ENCODE measurements at places on chromosomes 13 and 19. TPM values are rescaled to one million over a fixed set of nuclear protein-coding genes. Genes with fewer than 3 reads are reported as not detected.
A peak's percentile ranks its signal among the peaks of the same experiment; 100 is the strongest.

GRCh38 chr13:27081893-27082679 lies 89.5 kb downstream of the USP12 start:
- no peak for DNase-seq

GRCh38 chr19:43752287-43752875 lies 2.4 kb downstream of the SMG9 start:
- no peak for DNase-seq

SHISA7 gene
- not detected for total RNA-seq

- peak; percentile 98 for DNase-seq
Observed at GRCh38 chr19:35648017-35648961, at the start of gene COX6B1. COX6B1 (plus strand) TSS chr19:35648323; CDS start chr19:35651244, 2,921 bp downstream.

- DNase-seq, result no peak
Observed at GRCh38 chr13:74018062-74018431, 116.2 kb downstream of the KLF12 start.

ZNF728 gene
- total RNA-seq, result not detected

- DNase-seq, result peak; percentile 34
Observed at GRCh38 chr19:57830071-57830602, at the start of gene ZNF587B. ZNF587B (plus strand) TSS chr19:57830299; CDS start chr19:57830529, 230 bp downstream.

GRCh38 chr19:49871349-49871985 lies 4.1 kb upstream of the PNKP start:
- no peak for DNase-seq

FIZ1 gene
- 5.5 TPM for total RNA-seq

ALG11 gene
- 29.8 TPM for total RNA-seq

GRCh38 chr13:106492588-106493475 lies 42.6 kb downstream of the EFNB2 start:
- peak; percentile 11 for DNase-seq

GGN gene
- total RNA-seq, result 0.17 TPM

ZGLP1 gene
- 1.6 TPM for total RNA-seq

SRRM5 gene
- total RNA-seq, result 0.25 TPM

ARGLU1 gene
- total RNA-seq, result 146 TPM

FAM216B gene
- not detected for total RNA-seq

DNA sequence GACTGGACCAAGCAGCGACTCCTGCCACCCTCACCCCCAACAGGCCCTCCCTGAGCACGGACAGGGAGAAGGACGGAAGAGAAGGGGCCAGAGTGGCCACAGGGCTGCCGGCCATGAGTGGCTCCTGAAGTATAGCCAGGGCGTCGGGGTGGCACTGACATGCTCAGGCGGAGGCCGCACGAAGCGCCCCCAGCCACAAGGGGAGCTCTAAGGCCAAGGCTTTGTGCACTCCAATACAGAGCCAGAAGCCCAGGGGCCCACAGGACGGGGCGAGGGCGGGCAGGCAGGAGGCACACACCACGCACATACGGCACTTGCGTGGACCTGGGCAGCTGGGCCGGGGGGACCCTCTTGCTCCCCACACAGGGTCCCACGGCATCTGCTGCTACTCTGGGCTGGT lies 52.0 kb downstream of the KLF2 start:
- DNase-seq, result no peak

PTPRH gene
- total RNA-seq, result not detected

DNA sequence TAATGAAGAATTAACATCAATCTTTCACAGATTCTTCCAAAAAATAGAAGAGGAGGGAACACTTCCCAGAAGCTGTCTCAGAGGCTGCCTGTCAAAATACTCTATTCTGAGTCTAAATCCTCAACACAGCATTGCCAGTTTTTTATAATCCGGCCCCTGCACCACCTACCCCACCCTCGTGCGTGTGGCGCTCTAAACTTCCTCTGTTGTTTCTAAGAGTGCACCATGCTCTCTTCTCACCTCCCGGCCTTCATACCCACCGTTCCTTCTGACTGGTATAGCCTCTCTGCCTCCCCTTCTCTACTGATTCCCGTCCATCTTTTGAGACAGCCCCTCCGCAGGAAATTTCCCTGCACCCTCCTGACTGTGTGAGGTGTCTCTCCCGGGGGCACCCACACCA lies 136.8 kb downstream of the KATNAL1 start:
- DNase-seq, result no peak

GRCh38 chr13:114070098-114070799 lies 62.2 kb downstream of the RASA3 start:
- DNase-seq, result no peak

RDH8 gene
- total RNA-seq, result not detected

CGB8 gene
- total RNA-seq, result not detected

PLPP2 gene
- total RNA-seq, result 0.64 TPM

DNA sequence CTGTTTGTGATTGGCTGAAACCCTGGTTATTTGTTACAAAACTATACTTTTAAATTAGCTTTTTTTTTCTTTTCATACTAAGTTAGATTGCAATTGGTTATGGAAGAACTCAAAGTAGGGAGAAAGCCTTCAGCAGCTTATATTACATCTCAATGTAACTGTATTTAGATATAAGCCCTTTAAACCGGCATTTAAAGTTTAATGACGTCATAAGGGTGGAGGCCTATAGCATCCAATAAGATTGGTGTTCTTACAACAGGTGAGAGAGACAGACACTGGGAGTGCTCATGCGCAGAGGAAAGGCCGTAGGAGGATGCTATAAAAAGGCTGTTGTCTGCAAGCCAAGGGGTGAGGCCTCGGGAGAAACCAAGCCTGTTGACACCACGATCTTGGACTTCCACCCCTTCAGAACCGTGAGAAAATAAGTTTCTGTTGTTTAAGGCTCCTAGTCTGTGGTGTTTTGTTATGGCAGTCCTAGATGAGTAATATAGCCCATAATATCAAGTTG lies 1198.8 kb upstream of the SPRY2 start:
- no peak for DNase-seq

DNA sequence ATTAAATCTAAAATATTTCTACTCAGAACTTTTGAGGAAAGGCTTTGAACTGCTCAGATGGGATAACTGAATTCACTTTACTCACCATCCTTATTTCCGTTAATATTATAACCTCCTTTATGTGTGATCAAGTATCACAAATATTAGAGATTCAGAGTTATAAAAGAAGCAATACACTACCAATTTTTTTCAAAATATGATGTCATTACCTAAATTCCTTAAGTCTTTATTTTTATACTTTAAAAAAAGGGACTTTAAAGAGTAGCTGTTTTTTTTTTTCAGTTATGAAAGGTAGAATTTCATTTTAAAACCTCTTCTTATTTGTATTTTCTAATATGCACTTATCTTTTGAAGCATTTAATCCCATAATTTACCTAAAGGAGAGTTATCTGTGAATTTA lies 239.5 kb downstream of the DIAPH3 start:
- DNase-seq, result no peak

ERFL gene
- total RNA-seq, result 7.7 TPM

GRCh38 chr13:29515372-29515771 lies 80.1 kb downstream of the SLC7A1 start:
- no peak for DNase-seq

DNA sequence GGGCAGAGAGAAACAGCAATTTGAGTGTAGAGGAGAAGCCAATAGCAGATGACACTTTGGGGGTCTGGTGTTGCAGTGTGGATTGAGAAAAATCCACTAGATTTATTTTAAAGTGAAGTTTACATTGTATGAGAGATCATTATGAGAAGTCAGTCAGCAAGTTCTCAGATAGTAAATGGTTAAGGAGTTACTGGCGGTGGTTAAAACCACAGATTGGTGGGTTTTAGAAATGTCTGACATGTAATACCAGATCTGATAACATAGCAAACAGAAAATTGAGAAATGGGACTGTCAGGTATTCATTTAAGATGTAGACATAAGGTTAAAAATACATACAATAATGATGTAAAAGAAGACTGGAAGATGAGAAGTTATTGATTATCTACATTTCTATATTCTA lies 7.2 kb downstream of the ABHD13 start:
- DNase-seq, result no peak

DNA sequence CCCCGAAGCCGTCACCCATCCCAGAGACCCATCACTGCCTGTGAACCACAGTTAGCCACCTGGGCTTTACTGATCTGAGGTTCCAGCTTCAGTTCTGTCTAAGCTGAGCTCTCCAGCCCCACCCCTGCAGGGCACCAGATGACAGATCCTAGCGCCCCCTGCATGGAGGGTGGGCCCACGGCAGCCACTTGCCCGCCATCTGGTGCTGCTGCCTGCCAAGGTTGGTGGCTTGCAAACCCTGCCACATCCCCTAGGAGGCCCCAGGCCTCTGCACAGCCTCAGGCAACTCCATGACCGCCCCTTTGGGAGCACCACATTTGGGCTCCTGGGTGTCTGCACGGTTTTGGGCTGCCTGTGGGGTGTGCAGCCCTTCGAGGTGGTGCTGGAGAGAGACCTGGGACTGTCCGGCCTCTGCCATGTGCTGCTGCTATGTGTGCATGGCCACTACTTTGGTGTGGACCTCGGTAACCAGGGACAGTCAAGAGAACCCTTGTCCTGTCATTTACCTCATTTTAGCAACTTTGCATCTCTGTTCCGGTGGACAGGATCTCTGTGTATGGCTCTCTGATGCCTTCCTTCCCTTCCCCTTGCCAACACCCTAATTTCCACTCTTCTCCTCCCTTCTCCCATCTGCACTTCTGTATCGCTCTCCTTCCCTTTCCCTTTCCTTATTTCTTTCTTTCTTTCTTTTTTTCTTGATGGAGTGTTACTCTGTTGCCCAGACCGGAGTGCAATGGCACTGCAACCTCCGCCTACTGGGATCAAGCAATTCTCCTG lies 17.4 kb upstream of the SDHAF1 start:
- no peak for DNase-seq

DNA sequence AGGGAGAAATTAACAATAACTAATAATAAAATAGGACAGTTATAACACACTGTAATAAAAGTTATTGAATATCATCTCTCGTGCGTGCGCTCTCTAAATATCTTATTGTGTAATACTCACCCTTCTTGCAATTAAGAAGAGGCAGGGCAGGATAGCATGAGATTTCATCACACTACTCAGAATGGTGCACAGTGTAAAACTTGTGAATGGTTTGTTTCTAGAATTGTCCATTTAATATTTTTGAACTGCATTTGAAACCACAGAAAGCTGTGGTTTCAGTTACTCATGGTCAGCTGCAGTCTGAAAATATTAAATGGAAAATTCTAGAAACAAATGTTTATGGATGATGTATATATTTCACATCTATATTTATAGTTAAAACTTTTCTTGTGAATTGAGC lies 161.1 kb downstream of the DCT start:
- no peak for DNase-seq

DNA sequence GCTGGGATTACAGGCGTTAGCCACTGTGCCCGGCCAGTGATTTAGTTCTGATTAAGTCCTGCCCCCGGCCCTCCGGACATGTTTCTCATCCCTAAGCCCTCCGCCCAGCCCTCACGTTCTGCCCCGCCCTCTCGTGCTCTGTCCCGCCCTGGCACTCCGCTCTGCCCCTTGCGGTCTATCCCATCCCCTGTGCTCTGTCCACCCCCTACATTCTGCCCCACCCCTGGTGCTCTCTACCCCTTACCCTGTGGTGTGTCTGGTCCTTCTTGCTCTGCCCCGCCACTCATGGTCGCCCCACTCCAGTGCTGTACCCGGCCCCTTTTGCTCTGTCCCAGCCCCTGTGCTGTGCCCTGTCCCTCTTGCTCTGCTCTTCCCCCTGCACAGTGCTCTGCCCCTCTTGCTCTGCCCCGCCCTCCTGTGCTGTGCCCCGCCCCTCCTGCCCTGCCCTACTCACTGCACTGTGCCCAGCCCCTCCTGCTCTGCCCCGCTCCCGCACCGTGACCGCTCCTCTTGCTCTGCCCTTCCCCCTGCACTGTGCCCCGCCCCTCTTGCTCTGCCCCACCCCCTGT lies 3.0 kb downstream of the GTPBP3 start:
- peak; percentile 27 for DNase-seq

- no peak for DNase-seq
Observed at GRCh38 chr13:107034236-107034872, 466.4 kb upstream of the ARGLU1 start.

GRCh38 chr13:46647512-46648065 lies 94.6 kb downstream of the LRCH1 start:
- DNase-seq, result no peak

DNA sequence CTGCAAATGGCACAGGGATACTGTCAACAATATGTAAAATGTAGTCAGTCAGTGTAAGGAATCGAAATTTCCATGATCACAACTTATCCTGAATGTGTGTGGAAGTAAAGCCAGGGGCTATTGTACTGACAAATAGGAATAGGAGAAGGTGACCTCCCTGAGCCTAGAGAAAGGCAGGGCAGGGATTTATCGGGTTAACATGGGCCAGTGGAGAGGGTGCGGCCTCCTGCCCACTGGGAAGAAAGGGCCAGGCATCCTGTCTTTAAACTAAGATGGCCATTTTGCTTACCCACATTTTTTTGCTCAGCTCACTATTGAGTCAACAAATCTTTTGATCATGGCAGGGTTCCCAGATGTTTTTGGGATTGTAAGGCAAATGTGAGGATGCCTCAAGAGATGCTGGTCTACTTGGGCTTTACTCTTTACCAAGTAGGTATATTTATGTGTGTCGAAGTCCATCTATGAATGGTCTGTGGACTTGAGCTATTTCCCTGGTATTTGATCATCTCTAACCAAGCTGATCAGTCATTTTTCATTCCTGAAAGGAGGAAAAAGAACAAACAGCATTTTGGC lies 116.6 kb upstream of the RNF113B start:
- no peak for DNase-seq

DNA sequence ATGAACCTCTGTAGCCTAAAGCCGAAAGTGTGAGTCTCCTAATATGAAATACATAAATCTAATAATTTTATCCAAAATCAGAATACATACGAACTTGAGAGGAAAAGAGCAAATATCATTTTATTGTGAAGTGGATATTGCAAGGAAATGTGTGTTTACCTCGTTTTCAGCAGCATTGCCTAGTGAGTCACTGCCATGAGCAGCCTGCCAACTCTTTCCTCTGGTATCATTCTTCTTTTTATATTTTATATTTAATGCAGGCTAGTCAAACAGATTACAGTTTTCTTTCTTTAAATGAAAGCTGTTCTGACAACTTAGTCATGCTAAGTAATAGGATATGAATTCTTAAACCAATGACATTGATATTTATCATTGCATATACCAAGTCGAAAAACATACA lies 44.2 kb downstream of the EDNRB start:
- no peak for DNase-seq

DNA sequence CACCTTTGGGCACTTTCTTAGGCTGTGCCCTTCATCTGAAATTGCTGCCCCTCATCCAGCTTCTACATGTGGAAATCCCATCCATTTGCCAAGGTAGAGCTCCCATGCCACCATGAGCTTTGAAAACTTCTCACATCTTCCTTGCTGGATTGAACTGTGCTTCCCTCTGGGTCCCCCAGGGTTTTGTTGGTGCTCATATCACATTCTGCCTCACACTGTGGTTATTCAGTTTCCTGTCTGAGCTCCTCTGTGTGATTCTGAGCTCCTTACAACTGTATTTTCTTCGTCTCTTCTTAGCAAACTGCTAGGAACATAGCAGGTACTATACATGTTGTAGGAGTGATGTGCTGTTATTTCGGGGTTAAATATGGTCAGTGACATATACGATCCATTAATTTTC lies 74.9 kb upstream of the KL start:
- DNase-seq, result no peak

TNFSF9 gene
- 1.5 TPM for total RNA-seq

- DNase-seq, result no peak
Observed at GRCh38 chr13:60363288-60363687, 33.7 kb upstream of the TDRD3 start.

PTPRS gene
- 6.3 TPM for total RNA-seq
